ENCODE measurements at places on chromosomes 2 and 18.

DNA sequence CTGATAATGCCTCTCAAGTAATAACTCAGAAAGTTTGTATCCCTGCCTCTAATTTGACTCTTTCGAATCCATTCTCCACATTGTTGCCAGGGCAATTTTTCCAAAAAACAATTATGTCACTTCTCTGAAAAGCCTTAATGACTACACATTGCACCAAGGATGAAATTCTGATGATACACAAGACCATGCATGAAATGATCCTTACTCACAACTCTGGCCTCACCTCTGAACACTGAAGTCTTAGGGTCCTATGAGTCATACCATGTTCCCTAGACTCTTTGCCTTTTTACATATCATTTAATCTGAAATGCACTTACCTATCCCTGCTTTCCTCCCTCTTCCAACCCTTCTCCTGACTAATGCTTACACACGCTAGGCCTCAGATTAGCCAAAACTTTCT is 51.0 kb downstream of the WDPCP start:
- no peak for DNase-seq

GRCh38 chr18:24935008-24935407 is 417.0 kb downstream of the ZNF521 start:
- DNase-seq = no peak

GRCh38 chr18:62741118-62741566 is 25.8 kb downstream of the PHLPP1 start:
- no peak for DNase-seq

GRCh38 chr2:60778352-60778751 is 22.3 kb downstream of the PAPOLG start:
- DNase-seq = no peak

- peak; percentile 10 for DNase-seq
Measured at GRCh38 chr2:222613715-222614331, 42.1 kb downstream of the FARSB start.

- no peak for DNase-seq
Measured at GRCh38 chr2:20355131-20355530, 4.5 kb upstream of the PUM2 start.

DNA sequence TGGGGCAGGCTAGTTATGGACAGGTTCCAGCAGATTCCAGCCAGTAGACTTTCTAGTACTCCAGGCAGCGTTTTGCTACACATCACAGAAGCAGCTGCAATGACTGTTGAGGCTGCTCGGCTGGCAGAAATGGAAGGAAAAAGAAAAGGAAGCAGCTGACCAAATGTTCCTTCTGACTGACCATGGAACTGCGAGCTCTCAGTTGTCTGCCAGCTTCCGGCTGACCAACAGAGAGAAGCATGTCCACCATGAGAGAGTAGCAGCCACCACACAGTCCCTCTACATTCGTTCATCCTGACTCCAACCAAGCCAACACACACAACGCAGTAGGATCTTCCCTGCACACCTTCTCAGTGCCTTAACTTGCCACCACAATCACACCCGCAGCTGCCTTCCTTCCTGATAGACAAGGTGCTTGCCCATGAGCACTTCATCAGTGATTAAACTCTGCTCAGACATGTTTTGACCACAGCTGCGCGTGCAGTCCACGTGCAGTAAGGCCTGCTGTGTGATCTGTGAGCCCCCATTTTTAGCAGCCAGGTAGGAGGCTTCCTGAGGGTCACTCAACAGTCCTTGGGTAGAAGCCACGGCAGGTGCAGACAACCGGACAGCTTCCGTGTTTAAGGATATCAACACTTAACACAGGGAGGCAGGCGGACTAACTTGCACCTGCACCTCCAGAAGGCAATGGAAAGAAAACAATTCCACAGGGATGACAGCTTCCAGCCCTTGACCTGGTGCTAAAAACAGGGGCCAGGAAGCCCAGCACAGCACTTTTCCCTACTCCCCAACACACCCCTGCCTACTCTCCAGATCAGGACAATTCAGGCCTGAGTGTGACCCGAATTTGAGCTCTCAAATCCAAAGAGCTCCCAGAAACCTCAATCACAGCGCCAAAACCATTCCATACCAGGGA is 996 bp downstream of the TGFBRAP1 start:
- no peak for DNase-seq

DNA sequence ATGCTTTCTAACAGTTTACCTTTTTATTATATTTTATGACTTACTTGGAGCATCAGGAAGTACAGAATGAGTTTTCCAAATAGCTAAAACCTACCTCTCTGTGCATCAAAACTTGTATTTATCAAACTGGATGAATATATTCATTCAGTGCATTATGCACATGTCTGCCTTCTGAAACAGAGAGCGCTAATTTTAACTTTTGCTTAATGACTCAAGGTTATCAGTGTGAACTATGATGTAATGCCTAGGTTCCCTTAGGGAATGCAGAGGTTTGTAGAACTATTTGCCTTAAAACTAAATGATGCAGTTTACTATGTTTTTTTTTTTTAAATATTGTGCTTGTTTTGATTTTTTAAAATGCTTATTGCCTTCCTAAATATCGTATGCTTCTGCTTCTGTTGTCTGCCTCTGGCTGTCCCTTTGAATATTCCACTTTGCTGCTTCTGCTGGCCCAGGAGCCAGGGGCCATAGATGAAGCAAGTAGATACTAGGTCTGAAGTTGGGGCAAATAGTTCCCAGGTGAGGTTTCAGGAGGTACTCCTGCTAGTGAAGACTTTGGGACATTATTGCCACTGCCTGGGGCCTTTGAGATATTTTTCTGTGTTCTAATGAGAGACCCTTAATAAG is 16.5 kb downstream of the TMEM178A start:
- no peak for DNase-seq

All from endothelial cell (in vitro differentiated cells).